ENCODE measurements at places on chromosomes 1 and 21.

DNA sequence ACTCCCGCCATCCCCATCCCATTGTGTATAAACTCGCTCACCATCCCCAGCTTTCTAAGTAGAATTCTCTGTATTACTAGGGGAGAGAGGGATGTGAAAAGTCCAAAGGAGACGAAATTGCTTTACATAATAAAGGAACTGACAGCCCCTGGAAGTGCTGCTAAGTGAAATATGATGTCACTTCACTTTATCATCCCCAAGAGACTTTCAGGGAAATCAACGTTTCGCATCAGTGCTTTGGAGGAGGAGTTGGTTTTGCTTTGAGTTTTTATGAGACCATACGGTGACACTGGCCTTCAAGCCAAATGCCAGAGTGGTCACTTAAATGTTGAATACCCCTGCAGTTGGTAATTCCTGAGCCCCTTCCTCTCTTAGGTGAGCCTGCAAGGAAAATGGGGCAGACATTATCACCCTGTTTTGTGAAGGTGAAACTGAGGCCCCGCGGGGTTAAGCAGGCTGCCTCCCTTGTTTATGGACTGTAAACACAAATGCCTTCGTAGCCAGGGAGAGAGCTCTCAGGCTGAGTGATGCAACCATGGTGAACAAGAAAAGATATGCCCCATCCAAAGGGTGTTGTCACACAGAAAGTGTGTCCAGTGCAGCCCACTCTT, 58.4 kb upstream of the KAZN start:
- DNase-seq: no peak

GRCh38 chr21:26140926-26141325, 29.6 kb downstream of the APP start:
- no peak for DNase-seq

GRCh38 chr1:101587741-101588140, 350.9 kb downstream of the S1PR1 start:
- DNase-seq: no peak

- no peak for DNase-seq
Observed at GRCh38 chr1:216523449-216524190, 100.4 kb upstream of the USH2A start.

DNA sequence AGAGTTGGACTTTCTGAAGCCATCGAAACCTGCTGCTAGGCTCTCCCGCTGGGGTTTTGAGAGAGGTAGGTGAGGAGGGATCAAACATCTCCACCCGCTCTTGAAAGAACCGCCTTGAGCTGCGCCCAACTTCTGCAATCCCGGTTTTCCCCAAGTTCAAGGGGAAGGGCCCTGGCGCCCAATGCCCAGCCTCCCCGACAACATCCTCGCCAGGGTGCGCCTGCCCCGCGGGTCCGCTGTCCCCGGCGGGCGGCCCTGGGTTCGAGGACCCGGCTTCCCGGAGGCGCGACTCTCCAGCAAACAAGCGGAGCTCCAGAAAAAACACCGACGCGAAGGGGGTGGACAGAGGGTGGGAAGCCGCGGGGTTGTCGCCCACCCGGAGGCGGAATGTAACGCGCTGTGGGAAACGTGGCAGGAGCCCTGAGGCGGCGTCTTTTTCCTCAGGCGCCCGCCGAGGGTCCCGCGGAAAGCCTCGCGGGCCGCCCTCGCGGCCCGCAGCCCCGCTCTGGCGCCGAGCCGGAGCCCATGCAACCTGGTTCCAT, 607 bp downstream of the BTG3 start:
- DNase-seq: peak; percentile 5

GRCh38 chr1:118881751-118882150, 106.4 kb downstream of the TBX15 start:
- DNase-seq: no peak

DNA sequence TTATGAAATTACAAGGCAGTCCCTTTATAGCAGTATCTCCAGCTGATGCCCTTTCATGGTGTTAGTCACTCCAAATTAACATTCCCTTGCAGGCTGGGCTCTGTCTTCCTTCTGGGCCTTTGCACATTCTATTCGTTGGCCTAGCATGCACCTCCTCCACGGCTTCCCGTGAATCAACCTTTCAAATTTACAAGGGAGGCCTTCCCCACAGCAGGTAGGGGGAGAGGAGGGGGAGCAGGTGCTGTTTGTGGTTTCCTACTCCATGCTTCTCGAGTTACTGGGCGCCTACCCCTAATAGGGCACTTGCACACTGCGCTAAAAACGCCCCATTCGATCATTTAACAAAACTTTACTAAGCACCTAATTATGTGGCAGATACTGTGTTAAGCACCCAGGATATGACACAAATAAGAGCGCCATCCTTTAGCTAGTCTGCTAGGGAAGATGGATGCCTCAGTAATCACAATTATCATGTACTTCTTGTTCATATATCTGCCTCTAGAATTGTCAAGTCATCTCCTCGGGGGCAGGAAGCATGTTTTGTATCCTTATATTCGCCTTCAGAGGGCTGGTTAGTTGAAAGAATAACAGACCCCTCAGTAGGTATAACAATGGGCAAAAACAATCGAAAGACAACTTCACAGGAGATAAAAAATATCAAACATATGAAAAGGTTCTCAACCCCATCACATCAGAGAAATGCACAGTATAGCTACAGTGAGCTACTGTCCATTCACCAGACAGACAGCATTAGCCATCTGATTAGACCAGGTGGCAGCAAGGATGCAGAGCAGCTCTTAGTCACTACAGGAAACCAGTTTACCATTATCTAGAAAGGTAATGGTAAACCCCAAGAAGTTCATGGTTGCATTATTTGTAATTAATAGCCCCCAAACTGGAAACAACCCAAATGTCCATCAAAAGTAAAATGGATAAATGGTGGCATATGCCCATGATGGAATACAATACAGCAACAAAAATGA, 1.7 kb upstream of the ADAR start:
- DNase-seq: no peak

GRCh38 chr1:84757301-84757700, 67.0 kb upstream of the SSX2IP start:
- no peak for DNase-seq

GRCh38 chr1:55214934-55215193, 300 bp downstream of the USP24 start:
- no peak for DNase-seq

GRCh38 chr1:224683936-224684335, 67.8 kb downstream of the CNIH3 start:
- no peak for DNase-seq

DNA sequence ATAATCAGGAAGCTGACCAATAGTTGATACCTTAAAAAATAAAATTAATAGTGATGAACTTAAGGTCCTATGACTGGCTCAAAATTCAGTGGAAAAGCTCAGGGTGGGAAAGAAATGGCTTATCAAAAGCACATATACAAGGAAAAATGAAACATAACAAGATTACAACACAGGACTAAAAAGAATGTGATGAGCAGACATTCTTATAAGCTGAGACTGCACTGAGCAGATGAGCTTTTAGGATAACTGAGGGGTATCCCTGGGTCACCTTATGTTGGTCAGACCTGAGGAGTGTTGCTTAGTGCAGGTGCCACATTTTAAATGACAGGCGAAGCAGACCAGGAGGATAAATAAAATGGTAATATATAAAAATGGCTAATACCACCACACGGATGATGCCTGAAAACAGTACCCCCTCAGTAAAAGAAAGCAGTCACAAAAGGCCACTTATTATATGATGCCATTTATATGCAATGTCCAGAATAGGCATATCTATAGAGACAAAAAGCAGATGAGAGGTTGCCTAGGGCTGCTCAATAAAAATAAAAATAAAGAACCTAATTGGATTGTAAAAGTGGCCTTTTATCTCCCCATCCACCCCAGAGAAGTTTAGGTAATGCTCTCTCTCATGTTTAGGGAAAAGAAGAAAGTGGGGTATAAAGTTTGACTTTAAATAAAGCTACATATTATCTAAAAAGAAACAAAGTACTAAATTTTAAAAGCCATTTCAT, 163.9 kb downstream of the SLC45A1 start:
- DNase-seq: no peak

DNA sequence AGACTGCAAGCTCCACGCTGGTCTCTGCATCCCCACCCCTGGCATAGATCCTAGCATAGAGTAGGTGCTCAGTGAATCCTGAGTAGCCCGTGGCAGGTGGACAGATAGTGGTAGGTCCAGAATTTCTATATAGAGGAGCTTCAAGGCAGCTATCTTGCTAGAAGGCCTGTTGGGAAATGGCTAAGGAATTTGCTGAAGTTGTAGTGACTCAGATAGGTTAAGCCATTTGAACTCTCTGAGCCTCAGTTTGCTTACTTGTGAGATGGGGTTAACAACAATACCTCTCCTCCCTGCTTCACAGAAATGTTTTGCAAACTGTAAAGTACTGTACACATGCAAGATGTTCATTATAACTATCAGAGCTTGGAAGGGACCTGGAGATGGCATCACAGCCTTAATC, 23.4 kb upstream of the EPHB2 start:
- DNase-seq: no peak

- DNase-seq: no peak
Observed at GRCh38 chr1:172286629-172287076, 133.8 kb upstream of the C1orf105 start.

GRCh38 chr1:39901714-39902459, at the start of gene MYCL:
TSS of gene MYCL (minus strand) at chr1:39901917. CDS start at chr1:39901434, 483 bp downstream.
- DNase-seq: no peak

DNA sequence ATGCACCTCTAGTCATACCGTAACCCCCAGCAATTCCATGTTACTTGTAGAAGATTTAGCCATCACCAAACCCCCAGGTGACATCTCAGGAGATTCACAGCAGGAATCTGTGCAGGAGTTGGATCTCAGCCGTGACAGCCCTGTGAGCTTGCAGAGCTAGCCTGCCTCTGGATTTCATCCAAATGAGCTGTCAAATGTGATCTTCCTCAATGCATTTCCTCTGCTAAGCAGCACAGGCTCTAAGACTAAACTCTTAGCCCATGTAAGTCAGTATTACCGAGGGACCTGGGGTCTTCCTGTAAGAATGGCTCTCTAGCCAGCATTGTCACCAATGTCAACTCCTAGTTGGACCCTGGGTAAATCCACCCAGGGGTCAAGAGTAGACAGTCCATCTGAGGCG, 41.7 kb downstream of the UMODL1 start:
- DNase-seq: no peak
